ENCODE measurements at places on chromosomes 6 and 20.

DNA sequence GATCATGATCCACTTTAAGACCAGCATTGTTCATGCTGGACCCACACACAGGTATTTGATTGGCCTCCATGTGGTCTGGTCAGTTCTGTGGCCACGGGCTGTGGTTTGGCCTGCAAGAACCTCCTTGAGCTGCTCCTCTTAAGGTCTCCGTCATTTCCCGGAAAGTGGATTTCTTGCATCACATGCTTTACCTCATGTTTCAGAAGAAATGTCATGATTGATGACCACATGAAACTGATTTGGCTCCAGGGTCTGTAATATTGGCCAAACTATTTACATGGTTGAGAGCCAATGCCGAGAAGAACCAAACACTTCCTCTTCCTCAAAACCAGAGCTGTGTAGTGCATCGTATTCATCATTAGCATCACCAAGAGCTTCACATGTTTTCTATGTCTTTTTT, 13.2 kb upstream of the RSPH3 start:
- DNase-seq, result no peak

DNA sequence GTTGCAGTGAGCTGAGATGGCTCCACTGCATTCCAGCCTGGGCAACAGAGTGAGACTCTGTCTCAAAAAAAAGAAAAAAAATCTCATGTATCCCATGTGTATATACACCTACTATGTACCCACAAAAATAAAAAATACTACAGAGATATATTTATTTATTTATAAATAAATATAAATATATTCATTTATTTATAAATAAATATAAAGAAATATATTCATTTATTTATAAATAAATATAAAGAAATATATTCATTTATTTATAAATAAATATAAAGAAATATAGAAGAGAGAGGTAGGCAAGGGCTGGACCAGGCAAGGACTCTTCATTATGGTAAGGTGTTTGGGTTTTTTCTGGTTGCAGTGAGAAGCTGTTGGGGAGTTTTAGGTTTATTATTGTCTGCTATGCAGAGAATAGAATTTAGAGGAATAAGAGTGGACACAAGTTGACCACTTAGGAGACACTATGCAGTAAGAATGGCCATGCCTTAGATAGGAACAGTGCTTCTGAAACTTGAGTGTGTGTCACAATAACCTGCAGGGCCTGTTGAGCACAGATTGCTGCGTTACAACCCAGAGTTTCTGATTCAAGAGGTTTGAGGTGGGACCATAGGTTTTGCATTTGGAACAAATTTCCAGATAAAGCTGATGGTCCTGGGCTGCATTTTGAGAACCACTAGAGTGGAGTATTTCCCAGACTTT, 254.2 kb downstream of the EYA4 start:
- DNase-seq, result no peak

DNA sequence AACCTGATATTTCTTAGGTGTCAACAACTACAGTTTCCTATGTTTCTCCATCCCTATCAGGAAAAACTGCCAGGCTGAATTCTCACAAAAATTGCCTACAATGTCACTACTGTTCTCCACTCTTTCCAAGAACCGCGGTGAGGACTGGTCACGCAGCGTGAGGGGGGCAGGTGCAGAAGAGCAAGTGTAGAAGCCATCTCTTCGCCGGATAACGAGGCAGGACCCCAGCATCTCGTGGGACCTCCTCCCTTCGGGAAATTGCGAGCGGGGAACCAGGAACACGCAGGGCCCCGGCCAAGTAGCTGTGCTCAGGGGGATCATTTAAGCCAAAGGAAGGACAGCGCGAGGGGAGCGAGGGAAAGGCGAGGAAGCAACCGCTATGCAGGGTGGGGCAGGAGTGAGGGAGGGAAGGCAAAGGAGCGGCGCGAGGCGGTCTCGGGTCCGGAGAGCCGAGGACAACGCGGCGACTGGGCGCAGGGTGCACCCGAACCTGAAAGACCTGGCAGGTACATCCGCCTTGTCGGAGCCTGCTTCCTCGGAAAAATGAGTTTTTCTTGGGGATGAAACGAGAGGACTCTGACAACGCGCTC, 559 bp downstream of the APMAP start:
- no peak for DNase-seq

GRCh38 chr6:2558098-2558680, 192.5 kb downstream of the MYLK4 start:
- DNase-seq, result no peak

DNA sequence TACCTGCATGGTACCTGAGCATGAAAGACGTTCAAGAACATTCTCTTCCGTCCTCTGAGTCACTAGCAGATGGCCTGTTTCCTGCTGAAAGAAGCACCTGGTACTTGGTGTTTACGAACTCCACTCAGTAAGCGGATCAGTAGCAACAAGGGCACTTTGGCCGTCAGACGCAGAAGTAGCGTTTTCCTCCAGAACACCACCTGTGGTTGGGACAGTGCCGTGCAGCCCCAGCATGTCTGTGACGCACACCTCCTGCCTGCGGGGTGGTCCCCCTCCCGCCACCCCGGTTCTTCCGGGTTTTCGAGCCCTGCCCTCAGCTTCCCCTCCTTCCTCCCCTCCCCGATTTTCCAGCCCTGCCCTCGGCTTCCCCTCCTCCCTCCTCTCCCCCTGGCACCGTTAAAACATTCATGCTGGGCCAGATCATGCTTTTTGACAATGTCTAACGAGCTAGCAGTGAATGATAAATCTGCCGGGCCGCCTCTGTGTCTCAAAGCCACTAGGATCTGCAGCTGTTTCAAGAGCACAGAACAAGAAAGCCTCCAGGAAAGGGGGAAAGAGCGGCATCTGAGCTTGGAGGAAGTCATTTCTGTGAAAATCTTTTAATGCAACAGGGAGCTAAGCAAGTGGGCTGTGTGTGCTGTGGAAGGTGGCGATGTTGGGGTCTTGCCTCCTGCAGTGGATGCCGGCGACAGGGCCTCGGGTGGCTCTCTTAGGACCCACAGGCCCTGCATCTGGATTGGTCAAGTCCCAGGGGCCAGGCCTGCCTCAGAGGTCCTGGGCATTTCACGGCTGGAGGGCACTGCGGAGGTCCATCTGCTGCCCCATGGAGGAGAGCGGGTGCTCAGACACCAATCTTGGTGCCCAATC, 207.9 kb downstream of the ERMARD start:
- DNase-seq, result no peak

DNA sequence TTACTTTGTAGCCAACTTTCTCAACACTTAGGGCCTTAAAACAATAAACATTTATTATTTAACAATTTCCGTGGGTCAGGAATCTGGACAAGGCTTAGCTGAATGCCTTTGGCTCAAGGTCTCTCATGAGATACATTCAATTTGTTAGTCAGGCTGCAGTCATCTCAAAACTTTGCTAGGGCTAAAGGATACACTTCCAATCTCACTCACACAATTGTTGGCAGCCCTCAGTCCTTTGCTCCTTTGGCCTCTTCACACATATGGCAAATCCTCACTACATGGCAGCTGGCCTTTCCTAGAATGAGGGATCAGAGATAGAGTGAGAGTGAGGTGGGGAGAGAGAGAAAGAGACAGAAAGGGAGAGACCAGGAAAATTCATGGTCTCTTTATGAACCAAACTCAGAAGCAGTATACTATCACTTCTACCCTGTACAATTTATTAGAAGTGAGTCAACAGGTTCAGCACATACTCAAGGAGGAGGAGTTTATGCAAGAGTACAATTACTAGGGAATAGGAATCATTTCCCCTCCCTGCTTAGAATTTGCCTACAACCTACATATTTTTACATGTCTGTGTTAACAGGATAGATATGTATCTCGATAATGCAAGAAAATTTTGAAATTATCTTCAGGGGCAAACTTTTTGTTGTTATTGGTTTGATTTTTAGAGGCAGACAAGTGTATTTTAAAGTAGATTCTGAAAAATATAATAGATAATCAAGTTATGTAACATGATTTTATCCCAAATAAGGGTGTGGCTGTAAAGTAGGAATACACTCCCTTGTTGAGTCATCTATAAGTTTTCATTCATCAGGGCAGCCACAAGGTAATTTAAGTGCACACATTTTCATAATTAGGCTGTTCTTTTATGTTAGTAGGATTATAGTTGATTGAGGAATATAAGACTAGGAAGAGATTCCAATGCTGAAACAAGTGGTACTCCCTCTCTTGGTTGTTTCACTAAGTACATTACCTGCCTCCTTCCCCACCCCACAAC, 85.9 kb upstream of the HMGCLL1 start:
- DNase-seq, result no peak

GRCh38 chr6:37507077-37507476, 7.4 kb upstream of the CCDC167 start:
- no peak for DNase-seq

DNA sequence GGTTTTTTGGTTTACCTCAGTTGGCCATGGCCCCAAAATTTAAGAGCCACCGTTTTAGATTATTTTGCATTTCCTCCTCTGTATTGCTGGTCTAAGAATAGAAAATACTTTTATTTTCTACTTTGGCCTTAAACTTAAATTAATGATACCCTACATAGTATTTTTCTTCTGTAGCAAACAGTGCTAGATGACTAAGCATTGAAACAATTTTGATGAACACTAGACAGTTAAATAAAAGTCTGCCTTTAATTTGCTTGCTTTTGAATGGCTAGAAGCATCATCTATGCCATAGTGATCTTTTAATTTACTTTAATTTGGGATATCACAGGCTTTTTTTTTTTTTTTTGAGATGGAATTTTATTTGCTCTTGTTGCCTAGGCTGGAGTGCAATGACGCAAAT, 106.4 kb downstream of the CD109 start:
- no peak for DNase-seq

DNA sequence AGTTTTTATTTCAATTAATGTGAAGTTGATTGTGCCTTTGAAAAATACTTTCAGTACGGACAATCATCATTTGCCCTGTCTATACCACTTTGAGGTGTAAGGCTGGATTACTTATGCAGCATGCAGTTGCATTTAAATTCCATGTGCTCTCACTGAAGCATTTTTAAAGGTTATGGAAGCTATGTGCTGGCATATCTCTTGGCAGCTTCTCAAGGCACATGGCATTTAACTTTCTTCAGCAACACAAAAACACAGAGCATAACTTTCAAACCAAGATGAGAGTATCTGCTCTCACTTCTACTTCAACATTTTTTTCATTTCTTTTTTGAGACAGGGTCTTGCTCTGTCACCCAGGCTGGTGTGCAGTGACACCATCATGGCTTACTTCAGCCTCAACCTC, 360.6 kb upstream of the RUNX2 start:
- no peak for DNase-seq

DNA sequence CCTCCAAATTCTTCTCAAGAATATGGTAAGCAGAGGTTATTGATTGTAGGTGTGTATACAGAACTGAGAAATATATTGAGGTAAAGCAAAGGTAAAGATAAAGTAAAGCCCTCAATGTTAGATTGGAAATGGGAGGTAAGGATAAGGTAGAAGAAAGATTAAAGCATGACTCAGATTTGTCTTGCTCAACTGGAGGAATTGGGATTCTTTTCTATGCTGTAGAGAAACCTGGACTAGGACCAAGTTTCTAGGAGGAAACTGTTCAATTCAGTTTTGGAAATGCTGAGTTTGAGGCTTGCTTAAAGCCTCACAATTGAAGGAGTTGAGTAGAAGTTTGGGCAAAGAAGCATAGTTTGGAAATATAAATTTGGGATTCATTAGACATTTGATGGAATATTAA, 634.0 kb upstream of the PTCHD4 start:
- DNase-seq, result no peak

- peak; percentile 82 for DNase-seq
These were observed 45.2 kb downstream of the ANKEF1 start for GRCh38 chr20:10079964-10080363.

GRCh38 chr6:108027594-108027993, 46.9 kb downstream of the OSTM1 start:
- no peak for DNase-seq

DNA sequence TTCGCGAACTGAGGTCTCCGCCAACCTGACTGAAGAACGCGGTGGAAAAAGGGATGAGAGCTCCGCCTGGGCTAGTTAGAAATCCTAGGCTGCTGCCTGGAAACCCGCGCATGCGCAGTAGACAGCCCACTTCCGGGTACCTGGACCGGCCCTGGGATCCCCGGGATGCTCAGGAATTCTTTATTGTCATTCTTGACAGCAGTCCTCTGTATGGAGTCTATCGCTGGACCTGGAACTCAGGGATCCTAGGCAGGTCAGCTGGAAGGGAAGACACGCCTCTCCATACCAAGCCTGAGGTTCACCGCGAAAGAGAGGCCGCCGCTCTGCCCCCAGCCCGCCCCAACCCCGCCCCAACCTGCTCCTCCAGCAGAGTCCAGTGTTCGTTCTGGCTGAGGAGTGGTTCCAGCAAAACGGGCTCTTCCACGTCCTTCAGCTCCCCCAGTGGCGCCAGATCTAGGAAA, 1379.2 kb upstream of the DEFB115 start:
- no peak for DNase-seq

- DNase-seq, result no peak
These were observed 293.3 kb downstream of the HACE1 start for GRCh38 chr6:104566411-104566810.

- no peak for DNase-seq
These were observed 47.6 kb downstream of the AGPAT4 start for GRCh38 chr6:161226009-161226964.

DNA sequence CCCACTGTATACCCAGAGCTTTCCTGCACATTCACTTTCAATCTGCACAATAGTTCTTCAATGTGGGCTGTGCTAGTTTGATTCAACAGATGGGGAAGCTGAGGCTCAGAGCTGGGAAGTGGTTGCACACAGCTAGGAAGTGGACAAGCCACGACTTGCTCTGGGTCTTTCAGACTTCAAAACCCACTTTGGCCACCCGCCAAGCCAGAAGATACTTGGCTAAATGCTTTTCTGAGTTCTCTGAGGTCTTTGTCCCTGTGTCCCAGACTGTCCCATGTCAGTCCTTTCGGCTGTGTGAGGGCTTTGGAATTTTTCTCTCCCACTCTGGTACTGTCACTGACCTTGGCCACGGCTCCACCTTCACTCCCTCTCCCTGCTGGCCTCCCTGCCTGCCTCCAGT, 10.6 kb downstream of the PDYN start:
- DNase-seq, result no peak

- DNase-seq, result no peak
These were observed 113.7 kb downstream of the UBE3D start for GRCh38 chr6:82951935-82952334.

- no peak for DNase-seq
These were observed 48.2 kb upstream of the RPL7L1 start for GRCh38 chr6:42831237-42831636.

- no peak for DNase-seq
These were observed 11.4 kb upstream of the TBX18 start for GRCh38 chr6:84775751-84776150.

GRCh38 chr6:113731541-113731940, 125.6 kb upstream of the MARCKS start:
- no peak for DNase-seq

DNA sequence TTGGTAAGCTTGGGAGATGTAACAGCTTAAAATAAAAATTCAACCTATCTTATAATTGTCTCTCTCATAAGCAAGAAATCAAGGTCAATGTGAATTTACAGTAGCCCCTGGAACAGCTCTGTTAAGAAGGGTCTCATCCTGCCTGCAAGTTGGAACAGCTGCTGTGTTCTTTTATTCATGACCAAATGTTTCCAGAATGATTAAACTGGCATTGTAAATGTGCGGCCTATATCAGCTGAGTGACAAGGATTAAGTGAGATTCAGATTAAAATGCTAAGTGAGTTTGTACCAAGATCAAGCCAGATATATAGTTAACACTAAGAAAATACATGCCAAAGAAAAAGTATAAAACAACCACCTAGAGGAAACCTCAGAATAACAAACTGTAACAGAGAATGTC, 45.3 kb upstream of the NRSN1 start:
- no peak for DNase-seq

GRCh38 chr6:143575901-143576426, 64.4 kb upstream of the FUCA2 start:
- no peak for DNase-seq

All from AG04449 (cell line).